ENCODE measurements at places on chromosomes 16 and 17.

GRCh38 chr17:46027048-46027975 lies 28.3 kb downstream of the STH start:
- no peak for DNase-seq

- no peak for DNase-seq
Observed at GRCh38 chr16:17668386-17668785, 197.6 kb upstream of the XYLT1 start.

- DNase-seq = no peak
Observed at GRCh38 chr17:48426019-48426665, 3.9 kb downstream of the SKAP1 start.

DNA sequence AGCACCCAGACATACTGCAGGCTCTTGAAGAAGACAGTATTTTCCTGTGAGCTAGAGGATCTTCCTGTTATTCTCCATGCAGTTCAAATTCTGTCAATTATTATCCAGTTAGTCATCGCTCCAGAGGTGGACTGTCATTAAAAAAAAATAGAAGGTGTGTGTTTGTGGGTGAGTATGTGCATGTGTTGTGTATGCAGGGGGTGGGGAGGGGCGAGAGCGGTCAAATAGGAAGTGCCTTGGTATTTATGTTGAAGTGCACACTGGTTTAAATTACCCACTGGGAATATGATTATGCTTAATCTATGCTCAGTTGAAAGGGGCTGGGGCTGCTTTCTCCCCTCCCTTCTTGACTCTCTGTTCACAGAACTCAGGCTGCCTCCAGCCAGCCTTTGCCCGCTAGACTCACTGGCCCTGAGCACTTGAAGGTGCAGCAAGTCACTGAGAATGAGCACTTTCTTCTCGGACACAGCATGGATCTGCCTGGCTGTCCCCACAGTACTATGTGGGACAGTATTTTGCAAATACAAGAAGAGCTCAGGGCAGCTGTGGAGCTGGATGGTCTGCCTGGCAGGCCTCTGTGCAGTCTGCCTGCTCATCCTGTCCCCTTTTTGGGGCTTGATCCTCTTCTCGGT lies at the start of gene HSD17B2:
HSD17B2 (plus strand) TSS at position 273 of the 632 bp plus-strand sequence; CDS start at position 445, 172 bp downstream.
- no peak for DNase-seq

GRCh38 chr16:54911079-54911478 lies 19.6 kb upstream of the IRX5 start:
- DNase-seq = no peak

Data from osteoblast (primary cell).